Activated CD8-positive, alpha-beta memory T cell treated with anti-CD3 and anti-CD28 coated beads, Interleukin-2, amount 50 U/mL, for 4 hours (primary cell): ENCODE measurements at places on chromosomes 3 and 15.

GRCh38 chr3:194584320-194584776, 48.9 kb downstream of the TMEM44 start:
- DNase-seq = no peak

GRCh38 chr3:41462103-41462691, 262.9 kb downstream of the CTNNB1 start:
- DNase-seq = no peak

DNA sequence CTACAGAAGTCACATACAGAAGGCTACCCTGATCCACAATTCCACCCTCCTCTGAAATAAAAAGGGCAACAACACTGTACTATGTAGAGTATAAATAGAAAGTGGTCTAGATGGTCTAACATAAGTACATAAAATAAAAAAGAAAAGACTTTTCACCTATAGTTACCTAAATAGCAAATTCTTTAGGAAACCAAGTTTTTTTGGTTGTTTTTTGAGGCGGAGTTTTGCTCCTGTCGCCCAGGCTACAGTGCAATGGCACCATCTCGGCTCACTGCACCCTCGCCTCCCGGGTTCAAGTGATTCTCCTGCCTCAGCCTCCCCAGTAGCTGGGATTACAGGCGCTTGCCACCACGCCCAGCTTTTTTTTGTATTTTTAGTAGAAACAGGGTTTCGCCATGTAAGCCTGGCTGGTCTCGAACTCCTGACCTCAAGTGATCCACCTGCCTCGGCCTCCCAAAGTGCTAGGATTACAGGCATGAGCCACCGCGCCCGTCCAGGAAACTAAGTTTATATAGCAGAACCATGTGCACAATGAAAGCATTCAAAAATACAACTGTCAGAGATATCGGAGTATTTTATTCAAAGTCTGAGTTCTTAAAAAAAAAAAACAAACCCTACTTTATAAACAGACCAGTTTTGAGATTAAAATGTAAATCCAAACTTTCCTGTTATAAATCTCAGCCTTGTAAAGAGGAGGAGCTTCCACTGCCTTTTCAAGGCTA, 1.7 kb downstream of the SIN3A start:
- no peak for DNase-seq

DNA sequence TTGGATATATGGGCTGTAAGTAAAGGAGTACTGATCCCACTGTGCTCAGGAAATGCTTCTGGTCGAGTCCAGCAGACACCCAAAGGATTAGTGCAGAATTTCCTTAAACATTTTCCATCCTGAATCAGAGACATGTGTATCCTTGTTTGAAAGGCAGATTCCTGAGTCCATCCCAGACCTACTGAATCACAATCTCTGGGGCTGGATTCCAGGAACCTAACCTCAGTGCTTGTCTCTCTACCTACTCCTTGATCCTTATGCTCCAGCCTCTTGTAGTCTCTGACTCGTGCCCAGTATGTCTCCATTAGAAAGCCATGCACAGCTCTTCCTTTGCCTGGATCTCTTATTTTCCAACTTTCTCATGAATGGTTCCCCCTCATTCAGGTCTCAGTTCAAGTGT, 585.8 kb downstream of the NLGN1 start:
- no peak for DNase-seq

DNA sequence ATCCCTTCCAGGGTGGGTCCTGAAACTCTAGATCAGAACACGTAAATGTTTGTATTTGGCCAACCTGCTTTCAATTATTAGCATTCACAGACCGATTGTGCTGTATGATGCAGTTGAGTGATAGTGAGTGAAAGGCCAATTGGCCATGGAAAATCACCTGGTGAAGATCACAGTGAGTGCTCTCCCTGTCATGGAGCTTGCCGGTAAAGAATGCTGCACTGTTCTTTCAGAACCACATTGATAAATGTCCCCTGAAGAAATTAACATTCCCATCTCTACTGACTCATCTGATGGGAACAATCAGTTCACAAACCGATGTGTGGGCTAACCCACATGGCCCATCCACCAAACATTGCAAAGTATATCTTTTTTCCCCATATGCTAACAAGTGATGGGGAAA, 324.8 kb upstream of the TBL1XR1 start:
- no peak for DNase-seq

DNA sequence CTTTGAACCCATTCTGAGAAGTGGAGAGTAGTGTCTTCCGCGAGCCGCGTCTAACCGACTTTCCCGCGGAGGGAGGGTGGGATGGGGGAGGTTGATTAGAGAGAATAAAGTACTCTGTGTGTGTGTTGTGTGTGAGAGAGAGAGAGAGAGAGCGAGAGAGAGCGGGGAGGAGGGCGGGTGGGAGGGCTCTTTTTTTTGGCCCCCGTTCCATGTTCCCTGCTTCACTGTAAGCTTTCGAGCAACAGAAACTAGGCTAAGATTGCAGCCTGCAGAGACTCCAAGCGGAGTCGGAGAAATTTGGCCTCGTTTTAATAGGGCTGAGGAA, 1.6 kb upstream of the MEIS2 start:
- no peak for DNase-seq

- no peak for DNase-seq
Measured at GRCh38 chr3:58222161-58222724, 11.5 kb upstream of the DNASE1L3 start.

DNA sequence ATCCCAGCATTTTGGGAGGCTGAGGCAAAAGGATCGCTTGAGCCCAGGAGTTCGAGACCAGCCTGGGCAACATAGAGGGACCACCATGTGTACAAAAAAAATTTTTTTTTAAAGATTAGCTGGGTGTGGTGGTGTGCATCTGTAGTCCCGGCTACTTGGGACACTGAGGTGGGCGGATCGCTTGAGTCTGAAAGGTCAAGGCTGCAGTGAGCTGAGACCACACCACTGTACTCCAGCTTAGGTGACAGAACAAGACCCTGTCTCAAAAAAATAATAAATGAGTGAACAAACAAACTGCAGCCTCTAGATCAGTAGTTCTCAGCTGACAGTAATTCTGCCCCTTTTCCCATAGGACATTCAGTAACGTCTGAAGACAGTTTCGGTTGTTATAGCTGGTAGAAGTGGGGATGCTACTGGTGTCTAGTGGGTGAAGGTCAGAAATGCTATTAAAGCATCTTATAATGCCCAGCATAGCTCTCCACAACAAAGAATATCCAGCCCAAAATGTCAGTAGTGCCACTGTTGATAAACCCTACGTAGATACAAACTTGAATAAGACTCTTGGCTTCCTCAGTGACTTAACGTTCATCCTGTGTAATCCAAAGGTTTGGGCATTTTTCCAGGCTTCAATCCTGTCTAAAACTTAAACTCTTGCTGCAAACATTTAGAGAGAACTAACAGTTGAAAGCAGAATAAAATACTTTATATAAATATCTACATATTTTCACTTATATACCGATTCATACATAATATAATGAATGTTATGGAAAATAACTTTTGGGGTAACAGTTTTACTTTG, 10.6 kb downstream of the SMC4 start:
- DNase-seq = no peak

- no peak for DNase-seq
Measured at GRCh38 chr3:4999531-5000184, 20.4 kb downstream of the BHLHE40 start.

DNA sequence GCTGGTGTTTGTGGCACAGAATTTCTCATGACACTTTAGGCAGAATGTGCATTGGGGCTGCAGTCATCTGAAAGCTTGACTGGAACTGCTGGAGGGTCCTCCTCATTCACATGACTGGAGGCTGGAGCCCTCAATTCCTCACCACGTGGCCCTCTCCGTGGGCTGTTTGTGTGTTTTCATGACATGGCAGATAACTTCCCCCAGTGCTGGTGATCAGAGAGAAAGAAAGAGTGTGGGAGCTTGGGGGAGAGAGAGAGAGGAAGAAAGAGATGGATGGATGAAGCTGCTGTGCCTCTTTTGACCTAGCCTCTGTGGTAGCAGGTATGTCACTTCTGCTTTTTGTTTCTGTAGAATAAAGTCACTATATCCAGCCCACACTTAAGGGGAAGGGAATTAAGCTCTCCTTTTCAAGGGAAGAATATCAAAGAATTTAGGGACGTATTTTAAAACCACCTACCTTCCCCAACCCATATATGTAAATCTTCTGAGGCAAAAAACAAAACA, 169.6 kb upstream of the IL12A start:
- DNase-seq = no peak

- DNase-seq = no peak
Measured at GRCh38 chr3:159273608-159274007, 471.8 kb downstream of the MFSD1 start.

DNA sequence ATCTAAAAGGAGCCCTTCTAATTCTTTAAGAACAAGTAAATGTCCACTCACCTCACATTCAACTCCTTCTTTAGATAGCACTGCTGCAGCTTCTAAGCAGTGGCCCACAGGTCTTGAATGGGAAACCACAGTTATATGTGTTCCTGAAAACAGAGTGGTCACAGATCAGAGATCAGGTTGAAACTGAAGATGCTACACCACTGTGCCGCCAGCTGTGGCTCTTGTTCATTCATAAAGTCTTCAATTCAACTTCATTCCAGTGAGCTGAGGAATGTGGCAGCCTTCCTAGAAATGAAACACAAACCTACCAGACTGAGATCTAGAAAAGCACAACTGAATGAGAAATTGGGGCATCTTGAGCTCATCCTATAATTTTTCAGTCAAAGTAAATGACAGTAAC, 4.0 kb downstream of the PDHB start:
- DNase-seq = no peak

DNA sequence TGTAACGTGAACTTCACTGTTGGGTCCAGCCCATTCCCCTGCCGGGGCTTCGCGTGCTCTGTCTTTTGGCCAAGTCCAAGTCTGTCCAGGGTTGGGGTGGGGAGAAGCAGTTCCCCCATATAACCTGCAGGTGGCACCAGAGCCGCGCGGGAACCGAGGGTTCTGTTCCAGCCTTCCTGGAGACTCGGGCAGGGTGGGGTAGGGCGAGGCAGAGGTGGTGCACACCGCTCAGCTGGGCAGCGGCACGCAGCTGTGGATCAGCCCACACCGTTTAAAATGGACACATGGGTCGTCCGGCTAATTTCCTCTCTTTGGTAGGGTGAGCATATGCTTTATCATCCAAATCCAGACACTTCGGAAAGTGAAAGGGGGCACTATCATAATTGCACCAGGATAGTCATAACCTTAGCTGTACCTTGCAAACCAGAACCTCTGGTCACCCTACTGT, 118.1 kb downstream of the TBC1D2B start:
- DNase-seq = peak; percentile 76

DNA sequence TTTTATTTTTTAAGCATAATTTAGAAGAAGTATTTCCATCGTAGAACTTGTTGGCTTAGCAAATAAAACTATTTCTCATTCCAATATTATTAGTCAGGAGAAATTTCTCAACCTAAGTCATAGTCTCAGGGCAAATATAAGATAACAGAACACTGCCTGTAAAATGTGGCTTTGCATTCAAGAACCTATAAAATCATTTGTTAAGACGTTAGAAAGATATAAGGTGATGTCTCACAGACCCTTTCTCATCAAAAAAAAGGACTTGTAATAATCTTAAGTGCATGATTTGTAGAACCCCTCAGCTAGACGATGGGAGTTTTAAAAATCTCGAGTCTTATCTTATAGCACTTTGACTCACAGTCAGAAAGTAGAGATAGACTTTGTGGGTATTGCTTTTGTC, 314.7 kb upstream of the CFAP20DC start:
- no peak for DNase-seq

DNA sequence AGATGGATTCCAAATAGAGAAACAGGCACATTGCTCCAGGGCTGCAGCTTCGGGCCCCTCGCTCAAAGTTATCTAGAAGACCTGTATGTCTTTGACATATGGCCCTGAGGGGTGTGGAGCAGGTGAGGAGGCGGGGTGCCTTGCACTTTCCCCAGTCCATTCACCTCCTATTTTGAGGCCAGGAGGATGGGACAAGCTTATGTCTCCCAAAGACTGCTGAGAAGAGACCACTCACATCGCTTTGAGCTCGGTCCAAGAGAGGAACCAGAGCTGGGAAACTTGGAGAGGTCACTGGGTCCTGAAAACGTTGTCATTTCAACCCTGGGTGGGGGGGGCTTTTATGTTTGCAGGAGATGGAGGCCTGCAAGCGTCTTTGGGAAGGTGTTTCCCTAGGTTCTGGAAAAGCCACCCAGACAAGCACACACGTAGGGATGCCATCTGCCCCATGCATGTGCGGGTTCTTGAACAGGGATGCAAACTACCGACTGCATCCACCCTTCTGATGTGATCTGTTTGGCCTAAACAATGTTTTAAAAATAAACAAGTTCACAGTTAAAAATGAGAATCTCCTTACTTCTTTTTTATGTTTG, 33.7 kb upstream of the SYNM start:
- no peak for DNase-seq

GRCh38 chr3:183477801-183478456, 49.5 kb upstream of the MCF2L2 start:
- DNase-seq = no peak

DNA sequence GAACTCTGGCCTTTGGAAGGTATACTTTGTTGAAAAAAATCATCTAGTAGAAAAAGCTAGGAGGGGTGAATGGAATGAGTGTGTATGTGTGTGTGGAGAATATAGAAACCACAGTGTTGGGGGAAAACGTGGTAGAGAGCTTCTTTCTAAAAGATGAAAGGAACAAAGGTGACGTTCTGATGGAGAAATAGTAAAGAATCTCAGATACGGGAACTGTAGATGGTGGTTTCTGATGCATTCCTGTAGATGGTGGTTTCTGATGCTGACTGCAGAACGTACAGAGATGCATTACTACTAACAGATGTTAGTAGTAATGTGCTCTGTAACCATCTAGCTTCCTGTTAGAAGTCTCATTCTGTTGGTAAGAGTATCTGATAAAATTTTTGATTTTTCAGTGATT, 60.2 kb downstream of the VPS8 start:
- no peak for DNase-seq

GRCh38 chr3:64161481-64161952, 63.7 kb downstream of the PRICKLE2 start:
- DNase-seq = no peak

DNA sequence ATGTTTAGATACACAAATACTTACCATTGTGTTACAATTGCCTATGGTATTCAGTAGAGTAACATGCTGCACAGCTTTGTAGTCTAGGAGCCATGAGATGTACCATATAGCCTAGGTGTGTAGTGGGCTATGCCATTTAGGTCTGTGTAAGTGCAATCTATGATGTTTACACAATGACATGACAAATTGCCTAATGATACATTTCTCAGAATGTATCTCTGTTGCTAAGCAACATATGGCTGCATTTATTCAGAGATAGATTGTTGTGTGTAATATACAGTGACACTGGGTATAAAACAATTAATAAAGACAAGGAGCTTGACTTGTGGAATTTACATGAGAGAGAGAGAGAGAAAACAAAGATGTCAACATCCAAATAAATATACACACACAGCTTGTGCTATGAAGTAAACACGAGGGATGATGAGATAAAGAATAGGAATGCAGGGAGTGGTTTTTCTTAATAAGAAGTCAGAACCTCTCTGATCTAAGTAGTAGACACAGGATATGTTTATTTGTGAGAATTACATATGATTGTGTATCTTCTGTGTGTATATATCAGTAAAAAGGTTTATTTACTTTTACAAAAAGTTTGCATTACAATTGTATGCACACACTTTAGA, 110.0 kb downstream of the KCNAB1 start:
- DNase-seq = no peak

DNA sequence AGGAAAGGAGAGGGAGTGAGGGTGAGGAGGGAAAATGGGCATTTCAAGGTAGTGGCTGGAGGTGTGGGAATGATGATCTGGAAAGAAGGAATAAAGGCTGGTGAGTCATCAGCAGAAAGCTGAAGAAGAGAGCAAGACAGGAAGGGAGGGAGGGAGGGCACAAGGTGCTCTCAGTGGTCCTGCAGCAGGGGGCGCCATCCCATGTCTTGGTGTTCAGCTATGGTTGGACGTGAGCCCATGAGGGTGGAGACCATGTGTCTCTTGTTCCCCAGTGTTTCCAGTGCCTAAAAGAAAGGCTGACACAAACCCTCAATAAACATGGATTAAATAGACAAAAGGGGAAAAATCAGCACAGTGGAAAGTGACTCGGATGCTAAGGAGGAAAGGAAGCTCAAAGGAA, 228.5 kb downstream of the NTRK3 start:
- DNase-seq = no peak
